OCI-LY7 (cell line): ENCODE measurements at places on chromosomes 7 and 10. TPM values are rescaled to one million over a fixed set of nuclear protein-coding genes. Genes with fewer than 3 reads are reported as not detected.

- DNase-seq, result no peak
These were observed 949.4 kb upstream of the POT1 start for GRCh38 chr7:125878988-125879387.

- DNase-seq, result no peak
These were observed 124.1 kb downstream of the ZNF365 start for GRCh38 chr10:62498271-62498670.

Gene PROSER2
- total RNA-seq, result not detected in 2 replicates

DNA sequence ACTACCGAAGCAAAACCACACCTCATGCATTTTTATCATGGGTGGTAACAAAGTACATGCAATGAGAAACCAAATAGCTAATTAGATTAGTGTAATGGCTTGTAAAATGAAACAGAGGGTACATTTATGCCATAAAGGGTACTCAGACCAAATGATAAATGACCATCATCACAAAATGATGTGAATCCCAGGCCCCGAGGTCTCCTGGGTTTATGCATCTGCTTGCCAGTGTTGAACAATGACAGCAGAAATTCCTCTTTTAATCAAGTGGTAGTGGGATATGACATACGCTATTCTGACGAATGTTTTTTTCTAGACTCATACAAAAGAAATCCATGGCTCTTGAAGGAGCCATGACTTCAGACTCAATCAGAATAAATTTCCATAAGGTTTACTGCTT lies 249.5 kb upstream of the SLC26A5 start:
- DNase-seq, result no peak

DNA sequence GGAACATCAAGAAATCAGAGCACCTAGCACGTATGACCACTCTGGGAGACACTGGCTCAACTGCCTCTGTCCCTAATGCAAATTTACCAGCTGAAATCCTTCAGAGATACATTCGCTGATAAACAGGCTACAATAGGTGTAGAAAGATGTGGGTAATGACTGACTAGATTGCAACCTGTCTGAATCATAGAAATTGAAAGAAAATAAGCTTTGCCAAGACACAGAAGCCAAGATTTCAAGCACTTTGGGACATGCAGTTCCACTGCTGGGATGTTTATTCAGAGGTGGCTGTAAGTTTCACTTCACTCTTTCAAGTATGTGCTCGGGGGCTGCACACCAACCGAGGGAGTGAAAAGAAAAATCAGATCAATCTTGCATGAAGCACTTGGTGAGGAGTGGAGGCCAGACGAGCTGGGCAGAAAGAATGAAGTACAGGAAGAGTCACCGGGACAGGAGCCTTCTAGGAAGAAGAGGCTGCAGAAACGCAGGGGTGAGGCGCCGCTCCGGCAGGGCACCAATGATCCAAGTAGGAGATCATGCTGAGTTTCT lies 276.7 kb downstream of the PARD3 start:
- DNase-seq, result peak; percentile 8
